ENCODE measurements at places on chromosomes 3 and 15.

DNA sequence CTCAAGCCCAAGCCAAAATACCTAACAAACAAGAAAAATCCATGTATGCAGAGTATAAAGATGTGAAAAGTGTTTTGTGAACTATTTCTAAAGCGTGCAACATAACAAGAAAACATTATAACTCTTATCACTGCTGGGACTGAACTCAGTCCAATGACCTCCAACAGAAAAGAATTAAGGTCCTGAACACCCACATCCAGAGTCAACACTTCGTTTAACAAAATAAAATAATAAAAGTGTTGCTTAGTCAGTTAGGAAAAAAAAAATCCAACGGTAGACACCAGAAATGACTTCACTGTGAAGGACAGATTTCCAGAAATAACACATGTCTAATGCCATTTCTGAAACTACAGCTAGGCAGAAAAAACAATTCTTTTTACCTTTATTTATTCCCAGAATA lies 28.0 kb downstream of the MB21D2 start:
- DNase-seq, result no peak

DNA sequence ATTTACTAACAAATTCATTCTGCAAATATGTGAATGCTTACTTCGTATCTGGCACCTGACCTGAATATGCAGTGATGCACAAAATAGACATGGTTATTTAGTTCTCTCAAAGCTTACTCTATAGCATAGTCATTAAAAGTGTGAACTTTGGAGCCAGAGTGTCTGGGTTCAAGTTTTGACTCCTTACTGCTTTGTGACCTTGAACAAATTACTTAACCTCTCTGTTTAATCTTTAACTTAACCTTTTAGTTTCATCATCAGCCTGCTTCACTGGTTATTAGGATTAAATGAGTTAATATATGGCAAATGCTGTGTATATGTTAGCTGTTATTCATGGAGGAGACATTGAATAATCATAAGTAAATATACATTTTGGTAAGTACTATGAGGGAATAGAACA lies 12.1 kb upstream of the MGA start:
- no peak for DNase-seq

GRCh38 chr15:100902436-100903167 lies 16.6 kb upstream of the LRRK1 start:
- DNase-seq, result no peak

DNA sequence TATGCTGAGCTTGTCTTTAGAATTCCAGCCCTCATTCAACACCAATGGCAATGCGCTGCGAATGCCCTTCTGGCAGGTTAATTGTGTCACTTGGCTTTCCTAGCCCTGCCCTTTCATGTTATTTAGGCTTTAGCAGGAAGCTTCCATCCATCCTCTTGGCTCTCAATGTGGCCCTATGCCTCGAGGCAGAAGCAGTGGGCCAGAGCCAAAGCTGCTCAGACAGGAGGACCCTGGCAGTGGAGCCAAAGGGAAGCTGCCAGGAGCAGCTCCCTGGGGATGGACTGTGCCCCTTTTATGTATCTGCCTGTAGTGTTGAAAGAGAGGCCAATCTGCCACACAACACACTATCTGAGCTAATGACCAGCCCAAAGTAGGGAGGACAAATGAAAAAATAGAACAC lies 376.4 kb downstream of the CTNNB1 start:
- no peak for DNase-seq

DNA sequence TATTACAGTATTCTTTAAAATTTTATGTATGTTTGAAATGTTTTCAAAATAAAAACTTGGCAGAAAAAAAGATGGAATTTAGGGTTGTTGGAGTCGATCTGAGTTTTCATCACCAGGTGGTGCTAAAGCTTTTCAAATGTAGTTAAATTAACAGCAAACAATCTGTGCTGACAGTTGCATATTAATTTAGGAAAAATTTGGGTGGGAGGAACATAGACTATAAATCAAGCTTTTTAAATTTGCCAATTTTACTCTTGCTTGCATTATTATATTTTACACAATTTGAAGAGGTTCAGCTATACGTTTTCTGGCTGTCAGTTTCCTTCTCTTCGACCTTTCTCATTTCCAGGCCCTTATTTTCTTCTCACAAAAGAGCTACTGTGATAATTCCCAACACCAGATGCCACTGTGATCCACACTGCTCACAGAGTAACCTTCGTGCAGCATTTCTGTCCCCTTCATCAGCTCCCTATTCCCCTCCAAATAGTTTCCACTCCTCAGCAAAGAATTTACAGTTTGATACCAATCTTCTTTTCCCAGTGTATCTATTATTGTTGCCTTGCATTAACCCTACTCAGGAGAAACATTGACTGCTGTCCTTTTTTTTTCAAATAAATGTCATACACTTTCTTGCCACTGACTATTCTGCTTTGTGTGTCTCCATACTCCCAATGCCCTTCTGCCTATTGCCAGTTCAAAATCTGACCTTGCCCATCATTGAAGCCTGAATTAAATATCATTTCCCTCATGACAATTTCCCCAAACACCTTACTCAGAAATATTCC lies 53.4 kb upstream of the EIF5A2 start:
- no peak for DNase-seq

DNA sequence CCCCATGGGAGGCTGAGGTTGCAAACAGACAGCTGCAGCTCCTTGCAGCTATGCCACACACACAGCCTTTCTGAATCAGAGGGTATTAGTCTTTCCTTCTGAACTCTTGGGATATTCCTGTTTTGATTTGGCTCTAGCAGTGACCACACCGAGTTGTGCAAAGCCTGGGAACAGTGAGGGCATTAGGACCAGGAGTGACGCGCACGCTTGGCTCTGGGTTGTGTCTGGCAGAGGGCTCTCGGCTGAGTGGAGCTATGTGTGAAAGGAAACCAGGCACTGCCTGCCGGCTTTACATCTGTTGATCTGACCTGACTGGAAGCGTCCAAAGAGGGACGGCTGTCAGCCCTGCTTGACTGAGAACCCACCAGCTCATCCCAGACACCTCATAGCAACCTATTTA lies at the start of gene GALNT15:
Gene GALNT15, plus strand, starts transcription at position 292 of the 400 bp plus-strand sequence. CDS start 472 bp downstream, outside the sequence.
- DNase-seq, result no peak

GRCh38 chr3:100563652-100564211 lies 45.7 kb upstream of the ADGRG7 start:
- DNase-seq, result no peak

- DNase-seq, result no peak
Observed at GRCh38 chr3:136604961-136605360, 147.2 kb downstream of the STAG1 start.

DNA sequence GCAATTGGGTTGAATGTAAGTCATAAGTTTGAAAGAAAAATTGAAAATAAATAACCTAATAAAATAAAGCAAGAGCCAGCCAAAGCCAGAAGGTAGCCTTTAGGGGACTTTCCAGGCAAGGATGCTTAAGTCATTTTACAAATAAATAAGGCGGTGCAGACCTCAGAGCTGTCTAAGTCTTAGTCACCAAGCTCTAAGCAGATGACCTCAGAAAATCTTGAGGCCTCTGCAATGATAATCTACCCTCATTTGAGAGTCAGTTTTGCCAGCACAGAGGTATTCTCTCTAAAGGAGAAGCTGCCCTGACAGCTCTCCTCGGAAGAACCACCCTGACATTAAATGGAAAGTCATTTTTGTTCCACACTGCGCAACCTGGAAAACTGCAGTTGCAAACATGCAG lies 113.9 kb downstream of the OXNAD1 start:
- DNase-seq, result peak; percentile 67

DNA sequence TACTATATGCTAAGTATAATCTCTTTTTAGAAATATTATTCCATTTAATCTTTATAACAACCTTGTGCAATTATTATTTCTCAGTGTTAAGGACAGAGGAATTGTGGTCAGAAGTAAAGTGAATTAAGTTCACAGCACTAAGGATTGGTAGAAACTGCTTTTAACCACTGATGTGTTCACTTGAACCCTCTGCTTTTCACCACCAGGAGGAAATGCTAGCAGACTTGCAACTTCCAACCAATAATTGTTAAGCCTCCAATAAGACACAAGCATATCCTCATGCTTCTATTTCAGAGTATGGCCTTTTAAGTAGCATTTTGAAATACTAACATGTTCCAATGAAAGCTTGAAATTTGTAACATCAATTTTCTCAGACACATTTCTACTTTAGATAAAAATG lies 527.4 kb downstream of the SI start:
- no peak for DNase-seq

- no peak for DNase-seq
Observed at GRCh38 chr15:33852570-33852969, 115.7 kb upstream of the CHRM5 start.

GRCh38 chr15:25905140-25905539 lies 42.0 kb upstream of the ATP10A start:
- DNase-seq, result no peak

- no peak for DNase-seq
Observed at GRCh38 chr3:72152551-72153476, 367.9 kb upstream of the PROK2 start.

DNA sequence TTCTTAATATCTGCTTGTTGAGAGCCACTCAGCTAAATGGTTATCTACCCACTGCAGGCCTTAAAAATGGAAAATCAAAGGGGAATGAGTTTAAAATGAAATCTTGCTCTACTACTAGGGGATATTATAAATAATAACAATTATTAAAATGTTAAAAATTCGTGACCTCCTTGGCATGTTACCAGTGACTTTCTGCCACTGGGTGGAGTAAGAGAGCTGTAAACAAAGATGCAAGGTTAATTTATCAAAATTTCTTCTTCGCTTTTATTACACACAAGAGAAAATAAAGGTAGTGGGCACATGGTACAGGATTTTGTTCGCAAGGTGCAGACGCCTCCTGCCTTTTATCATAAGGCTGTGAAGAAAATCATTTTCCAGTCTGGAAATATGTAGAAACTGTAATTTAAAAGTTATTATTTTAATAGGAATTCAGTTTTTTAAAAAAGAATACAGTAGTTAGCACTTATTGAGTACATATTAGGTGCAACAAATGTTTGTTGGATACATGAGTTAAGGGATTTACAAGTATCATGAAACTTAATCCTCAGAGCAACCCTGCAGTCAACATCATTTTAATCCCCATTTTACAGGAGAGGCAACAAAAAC lies 272.6 kb downstream of the SUCLG2 start:
- DNase-seq, result no peak

DNA sequence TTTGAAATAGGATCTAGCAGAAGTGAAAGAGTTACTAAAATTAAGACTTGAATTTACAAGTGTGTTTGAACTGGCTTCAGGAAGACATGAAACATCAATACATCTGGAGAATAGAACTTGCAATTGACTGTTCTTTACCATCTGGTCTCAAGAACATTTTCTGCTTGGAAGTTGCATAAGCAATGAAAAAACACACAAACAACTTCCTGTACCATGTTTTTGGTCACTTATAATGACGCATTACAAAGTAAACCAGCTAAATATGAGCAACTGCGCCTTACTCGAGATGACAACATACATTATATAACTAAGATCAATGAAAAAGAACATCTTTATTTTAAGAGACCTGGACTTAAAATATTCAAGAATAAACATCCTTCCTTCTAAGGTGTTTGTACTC lies 112.5 kb downstream of the TIGIT start:
- no peak for DNase-seq

- DNase-seq, result peak; percentile 86
Observed at GRCh38 chr3:13009132-13009945, 63.9 kb downstream of the IQSEC1 start.

GRCh38 chr3:90095811-90096210 lies 988.4 kb downstream of the EPHA3 start:
- DNase-seq, result no peak

DNA sequence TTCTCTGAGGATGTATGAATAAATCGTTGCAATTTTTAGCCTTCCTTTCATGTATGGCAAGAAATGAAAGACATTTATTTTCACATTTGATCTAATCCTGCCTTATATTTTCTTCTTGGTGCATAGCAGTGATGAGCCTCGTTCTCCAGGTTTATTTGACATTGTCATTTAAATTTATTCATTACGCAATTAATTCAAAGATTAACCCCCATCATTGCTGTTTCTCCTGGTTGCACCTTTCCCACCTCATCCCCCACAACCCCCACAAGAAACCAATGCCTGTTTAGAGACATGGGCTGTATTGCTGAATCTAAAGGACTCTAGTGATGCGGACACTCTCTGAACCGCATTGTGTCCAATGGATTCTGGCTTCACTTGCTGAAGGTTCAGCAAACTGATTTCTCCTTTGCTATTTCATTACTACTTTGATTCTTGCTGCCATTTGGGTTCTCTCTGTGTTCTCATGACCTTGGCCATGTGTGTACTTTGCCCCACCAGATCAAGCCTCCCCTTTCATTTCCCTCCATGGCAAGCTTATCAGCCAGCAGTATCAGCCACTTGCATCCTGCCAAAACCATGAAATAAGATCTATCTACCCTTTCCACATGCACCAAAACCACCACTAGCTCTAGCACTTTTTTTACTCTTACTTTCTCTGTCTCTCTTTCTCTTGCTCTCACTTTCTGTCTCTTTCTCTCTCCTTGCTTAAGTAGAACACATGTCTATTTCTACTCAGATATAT lies 382.7 kb downstream of the GBE1 start:
- no peak for DNase-seq

DNA sequence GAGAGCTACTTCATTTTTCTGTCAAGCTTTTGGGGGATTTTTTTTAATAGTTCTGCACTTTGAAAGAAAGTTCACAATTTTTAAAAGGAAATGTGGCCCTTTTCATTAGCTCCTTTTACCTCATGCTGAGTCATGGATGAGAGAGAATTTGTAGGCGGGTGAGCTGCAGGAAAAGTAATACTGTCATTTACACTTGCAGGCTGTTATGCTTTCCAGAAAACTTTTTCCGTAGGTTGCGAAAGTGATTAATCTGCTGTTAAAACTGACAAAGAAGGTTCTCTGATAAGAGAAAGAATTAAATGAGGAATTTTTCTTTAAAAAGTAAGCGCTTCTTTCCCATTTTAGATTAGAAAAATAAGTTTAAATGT lies 430.2 kb downstream of the LPP start:
- no peak for DNase-seq

- DNase-seq, result no peak
Observed at GRCh38 chr15:25793354-25794050, 69.6 kb downstream of the ATP10A start.

DNA sequence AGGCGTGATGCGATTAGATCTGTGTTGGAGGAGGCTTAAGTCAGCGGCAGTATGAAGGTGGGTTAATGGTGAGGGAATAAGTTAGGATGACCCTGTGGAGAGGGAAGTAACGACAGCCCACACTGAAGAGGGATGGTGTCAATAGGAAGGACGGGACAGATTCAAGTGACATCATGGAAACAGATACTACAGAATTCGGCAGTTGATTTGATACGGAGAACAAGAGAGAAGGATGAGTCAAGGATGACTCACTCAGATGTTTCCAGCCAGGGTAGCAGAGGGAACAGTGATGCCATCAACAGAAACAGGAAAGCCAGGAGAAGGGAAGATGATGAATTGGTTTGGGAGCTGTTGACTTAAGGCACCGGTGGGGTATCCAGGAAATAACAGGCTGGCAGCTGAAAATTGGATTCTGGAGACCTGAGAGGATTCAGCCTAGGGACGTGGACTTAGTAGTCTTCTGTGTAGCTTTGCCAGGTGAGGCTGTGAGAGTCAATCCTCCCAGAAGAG lies 38.0 kb downstream of the SHC4 start:
- DNase-seq, result no peak

GRCh38 chr3:39068556-39068955 lies 16.7 kb downstream of the WDR48 start:
- DNase-seq, result no peak

Data from stimulated activated effector memory CD8-positive, alpha-beta T cell treated with anti-CD3 and anti-CD28 coated beads, Interleukin-12 subunit alpha, Interleukin-12 subunit beta, amount 100 ng/mL, for 72 hours (primary cell).